ENCODE measurements at places on chromosomes 6 and 20. TPM values are rescaled to one million over a fixed set of nuclear protein-coding genes. Genes with fewer than 3 reads are reported as not detected.

DNA sequence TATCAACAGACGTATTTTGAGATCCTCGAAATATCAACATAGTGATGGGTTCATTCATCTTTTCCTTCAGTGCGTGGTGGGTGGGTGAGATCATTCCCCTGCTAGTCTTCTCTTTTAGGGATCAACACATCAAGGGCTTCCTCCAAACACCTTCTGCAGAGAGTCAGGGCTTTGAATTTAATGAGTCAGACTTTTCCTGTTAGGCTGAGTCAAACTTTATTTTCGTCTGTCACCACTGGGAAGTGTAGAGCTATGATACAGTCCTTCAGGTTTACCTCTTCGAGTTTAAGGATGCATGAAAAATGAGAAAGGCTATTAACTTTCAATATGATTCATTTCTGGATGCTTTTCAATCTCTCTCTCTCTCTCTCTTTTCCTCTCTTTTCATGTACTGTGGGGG is 189.1 kb downstream of the BMP2 start:
- no peaks in the 10 kb centered on the region for H3K27me3 ChIP-seq
- H3K4me1 ChIP-seq = no peaks in the 10 kb centered on the region
- no peak overlapping the region for H3K4me3 ChIP-seq
- H3K27ac ChIP-seq = no peak overlapping the region

DNA sequence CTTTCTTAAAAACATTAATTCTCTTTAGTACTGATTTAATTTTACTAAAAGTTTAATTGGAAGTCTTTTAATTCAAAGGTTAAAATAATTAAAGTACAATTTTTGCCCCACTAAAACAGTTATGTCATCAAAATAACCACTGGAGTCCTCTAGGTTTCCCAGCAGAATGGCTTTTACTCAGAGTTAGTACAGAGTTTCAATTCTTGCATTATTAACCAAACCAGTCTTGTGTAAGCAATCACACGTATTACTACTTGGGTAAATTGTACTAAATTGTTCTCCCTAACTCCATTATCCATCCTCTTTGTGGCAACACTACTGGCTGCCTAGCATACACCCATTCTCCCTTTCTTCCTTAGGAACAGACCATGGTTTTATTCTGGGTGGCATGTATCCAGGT is 36.9 kb downstream of the CDK19 start:
- DNase-seq = no peak
- H3K27me3 ChIP-seq = no peaks in the 10 kb centered on the region
- no peaks in the 10 kb centered on the region for H3K36me3 ChIP-seq
- no peak overlapping the region for H3K27ac ChIP-seq
- H3K4me1 ChIP-seq = no peaks in the 10 kb centered on the region

MCCD1 gene
- not detected for total RNA-seq

DNA sequence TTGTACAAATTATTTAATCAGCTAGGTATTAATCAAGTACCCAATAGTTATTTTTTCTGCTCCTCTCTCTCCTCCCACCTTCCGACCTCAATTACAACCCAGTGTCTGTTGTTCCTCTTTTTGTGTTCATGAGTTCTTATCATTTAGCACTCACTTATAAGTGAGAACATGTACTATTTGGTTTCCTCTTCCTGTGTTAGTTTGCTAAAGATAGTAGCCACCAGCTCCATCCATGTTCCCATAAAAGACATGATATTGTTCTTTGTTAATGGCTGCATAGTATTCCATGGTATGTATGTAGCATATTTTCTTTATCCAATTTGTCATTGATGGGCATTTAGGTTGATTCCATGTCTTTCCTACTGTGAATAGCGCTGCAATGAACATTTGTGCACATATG is 652.8 kb upstream of the CITED2 start:
- DNase-seq = no peak
- no peak overlapping the region for H3K4me3 ChIP-seq
- H3K36me3 ChIP-seq = no peaks in the 10 kb centered on the region
- no peaks in the 10 kb centered on the region for H3K4me1 ChIP-seq

DNA sequence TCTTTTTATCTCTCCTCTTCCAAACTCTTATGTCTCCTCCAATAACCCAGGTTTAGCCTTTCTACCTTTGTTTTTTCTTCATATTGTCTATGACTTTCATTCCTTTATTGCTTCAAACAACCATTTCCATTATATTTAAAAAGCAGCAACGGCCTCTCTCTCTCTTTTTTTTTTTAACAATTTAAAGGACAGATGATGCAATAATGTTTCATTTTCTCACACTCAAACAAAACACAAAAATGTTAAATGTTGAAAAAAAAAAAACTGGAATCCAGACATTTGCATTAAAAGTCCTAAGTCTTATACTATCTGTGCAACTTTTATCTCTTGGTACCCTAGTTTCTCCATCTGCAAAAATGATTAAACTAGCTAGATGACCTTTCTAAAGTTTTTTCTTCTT is 105.8 kb downstream of the LMBRD1 start:
- H3K36me3 ChIP-seq = no peaks in the 10 kb centered on the region
- DNase-seq = no peak
- H3K27ac ChIP-seq = no peak overlapping the region
- H3K4me3 ChIP-seq = no peak overlapping the region
- H3K4me1 ChIP-seq = no peaks in the 10 kb centered on the region

DNA sequence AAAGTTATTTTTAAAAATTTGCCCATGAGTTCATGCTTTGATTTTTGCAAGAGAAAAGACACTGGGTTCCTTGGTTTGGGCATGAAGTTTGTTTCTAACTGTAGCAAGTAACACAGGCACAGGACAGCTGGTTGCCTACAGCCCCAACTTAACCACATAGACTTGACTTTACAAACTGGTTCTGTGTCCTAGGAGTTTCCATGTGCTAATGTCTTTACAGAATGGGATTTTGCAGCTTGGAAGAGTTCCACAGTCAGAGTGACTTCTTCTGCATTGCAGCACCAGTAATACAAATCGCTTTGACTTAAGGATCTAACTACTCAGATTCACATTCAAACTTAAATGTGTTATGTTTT is 44.3 kb downstream of the OR2B2 start:
- DNase-seq = no peak
- H3K36me3 ChIP-seq = no peaks in the 10 kb centered on the region
- H3K27ac ChIP-seq = no peak overlapping the region
- peaks cover 6% of the 10 kb centered on the region for H3K4me1 ChIP-seq
- no peak overlapping the region for H3K4me3 ChIP-seq

DNA sequence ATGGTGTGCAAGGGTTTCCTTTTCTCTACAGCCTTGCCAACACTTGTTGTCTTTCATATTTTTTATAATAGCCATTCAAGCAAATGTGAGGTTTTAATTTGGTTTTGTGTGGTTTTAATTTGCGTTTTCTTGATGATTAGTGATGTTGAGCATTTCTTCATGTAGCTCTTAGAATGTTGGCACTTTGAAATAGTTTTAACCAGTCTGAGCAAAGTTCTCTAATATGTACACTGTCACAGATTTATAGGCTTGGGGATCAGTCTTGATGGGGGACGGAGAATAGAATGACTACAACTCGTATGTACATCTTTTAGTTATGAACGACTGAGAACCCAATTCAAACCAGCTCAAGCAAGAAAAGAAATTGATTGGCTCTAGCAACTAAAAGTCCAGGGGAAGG is 1003.1 kb downstream of the KIF16B start:
- H3K4me3 ChIP-seq = no peak overlapping the region
- H3K27ac ChIP-seq = no peak overlapping the region
- no peaks in the 10 kb centered on the region for H3K36me3 ChIP-seq
- no peaks in the 10 kb centered on the region for H3K4me1 ChIP-seq

BCKDHB gene
- total RNA-seq = 27.4 TPM

Data from colonic mucosa (tissue), 4 donors.